Vein endothelial cell (primary cell): ENCODE measurements at places on chromosomes 7 and 10. TPM values are rescaled to one million over a fixed set of nuclear protein-coding genes. Genes with fewer than 3 reads are reported as not detected.

Gene PIK3CG
- 8.8 and 17.3 TPM in 2 replicates for total RNA-seq

Gene PARP12
- total RNA-seq: 71.7 and 72.5 TPM in 2 replicates

Gene ZNF425
- total RNA-seq: 1.1 and 2.3 TPM in 2 replicates

Gene FAM241B
- 0.33 and 0.48 TPM in 2 replicates for total RNA-seq

Gene ARMH3
- 7.3 and 8.5 TPM in 2 replicates for total RNA-seq

Gene TMEM178B
- total RNA-seq: under 0.01 TPM in 1 of 2 replicates, not detected in the other

Gene DNAJC12
- total RNA-seq: 4.9 and 17.3 TPM in 2 replicates

Gene BTBD16
- not detected in 2 replicates for total RNA-seq

Gene NKX6-2
- not detected in 2 replicates for total RNA-seq

Gene AKR1B15
- not detected in 2 replicates for total RNA-seq
